Activated CD8-positive, alpha-beta memory T cell treated with anti-CD3 and anti-CD28 coated beads, Interleukin-2, amount 50 U/mL, for 4 hours (primary cell): ENCODE measurements at places on chromosomes 12 and 14.
A peak's percentile ranks its signal among the peaks of the same experiment; 100 is the strongest.

DNA sequence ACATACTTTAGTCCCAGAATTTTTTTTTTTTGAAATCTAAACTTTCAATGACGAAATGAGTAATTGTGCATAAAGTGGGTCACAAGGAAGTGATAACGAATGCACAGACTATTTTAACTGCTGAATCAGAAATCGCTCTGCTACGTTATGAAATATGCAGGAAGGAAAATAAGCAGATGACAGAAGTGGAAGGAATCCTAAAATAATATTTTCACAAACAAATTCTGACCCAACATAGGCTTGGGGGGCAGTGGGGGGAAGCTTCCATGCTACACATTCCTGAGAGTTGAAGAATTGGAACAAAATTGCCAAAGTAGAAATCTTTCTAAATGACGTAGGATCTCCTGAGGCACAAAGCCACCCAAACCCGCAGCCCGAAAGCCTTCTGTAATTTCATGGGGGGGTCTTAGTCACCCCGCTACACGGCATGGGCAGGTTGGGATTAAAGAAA is 89.6 kb downstream of the ARF6 start:
- DNase-seq, result no peak

DNA sequence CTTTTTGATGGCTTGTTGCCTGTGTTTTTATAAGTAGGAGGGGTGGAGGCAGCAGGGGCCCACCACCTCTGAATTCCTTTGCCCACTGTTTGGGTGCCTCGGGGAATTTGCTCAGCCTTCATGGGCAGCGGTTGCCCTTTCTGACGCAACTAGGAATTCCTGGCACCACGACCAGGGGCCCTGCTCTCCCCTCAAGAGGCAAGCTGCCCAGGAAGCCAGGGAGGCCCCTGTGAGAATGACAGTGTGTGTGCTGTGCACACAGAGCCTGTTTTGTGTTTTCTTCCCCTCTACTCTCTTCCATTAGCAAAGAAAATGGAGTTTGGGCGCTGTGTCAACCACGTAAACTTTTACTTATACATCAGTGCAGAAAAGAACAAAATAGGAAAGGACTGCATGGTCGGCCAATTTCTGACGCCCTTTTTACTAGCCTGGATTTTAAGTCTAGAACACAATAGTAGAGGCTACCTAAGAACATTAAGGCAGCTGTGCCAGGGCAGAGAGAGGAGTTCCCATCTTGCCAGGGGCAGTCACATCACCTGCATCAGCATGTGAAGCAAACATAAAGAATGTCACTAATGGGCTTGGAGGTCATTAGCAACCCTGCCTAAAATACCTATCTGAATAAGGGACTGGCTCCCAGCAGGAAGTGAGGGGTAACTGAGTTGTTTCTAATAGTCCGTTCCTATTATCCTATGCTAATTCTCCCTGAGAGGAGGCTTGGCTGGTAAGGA is 17.9 kb upstream of the PTGR2 start:
- no peak for DNase-seq

GRCh38 chr12:6979453-6979852 is 8.7 kb downstream of the EMG1 start:
- DNase-seq, result no peak

DNA sequence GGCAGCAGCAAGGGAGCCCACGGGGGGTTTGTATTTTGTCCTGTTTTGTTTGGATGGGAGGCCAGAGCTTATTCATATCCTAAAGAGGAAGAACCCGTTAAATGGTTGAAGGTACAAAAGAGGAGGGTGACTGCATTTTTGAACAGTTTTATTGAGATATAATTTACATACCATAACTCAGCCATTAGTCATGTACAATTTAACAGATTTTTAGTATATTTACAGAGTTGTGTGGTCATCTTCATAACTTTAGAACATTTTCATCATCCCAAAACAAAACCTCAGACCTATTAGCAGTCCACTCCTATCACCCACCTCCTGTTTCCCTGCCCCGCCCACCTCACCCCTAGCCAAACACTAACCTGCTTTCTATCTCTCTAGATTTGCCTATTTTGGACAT is 12.6 kb downstream of the NRDE2 start:
- no peak for DNase-seq

GRCh38 chr12:47397664-47398281 is 308.1 kb downstream of the RPAP3 start:
- peak; percentile 30 for DNase-seq

DNA sequence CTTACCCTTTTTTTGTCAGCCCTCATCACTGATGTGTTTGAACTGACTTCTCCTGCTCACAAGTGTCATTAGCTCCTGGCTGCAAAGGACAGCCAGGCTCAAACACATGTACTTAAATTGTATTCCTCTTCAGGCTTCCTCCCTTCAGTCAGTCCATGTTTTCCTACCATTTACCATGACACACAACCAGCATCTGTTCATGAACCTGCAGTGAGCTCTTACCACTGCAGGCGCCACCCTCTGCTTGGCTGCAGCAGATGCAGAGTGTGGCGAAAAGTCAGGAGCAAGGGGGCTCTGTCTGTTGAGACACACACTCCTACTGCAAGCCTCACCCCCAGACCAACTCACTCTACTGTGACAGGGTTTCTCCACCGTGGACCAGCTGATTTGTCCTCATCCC is 70.2 kb downstream of the TSPAN11 start:
- no peak for DNase-seq

- DNase-seq, result no peak
Measured at GRCh38 chr14:68949601-68949965, 29.5 kb downstream of the ACTN1 start.

- DNase-seq, result no peak
Measured at GRCh38 chr12:74963867-74964331, 245.7 kb downstream of the KCNC2 start.

DNA sequence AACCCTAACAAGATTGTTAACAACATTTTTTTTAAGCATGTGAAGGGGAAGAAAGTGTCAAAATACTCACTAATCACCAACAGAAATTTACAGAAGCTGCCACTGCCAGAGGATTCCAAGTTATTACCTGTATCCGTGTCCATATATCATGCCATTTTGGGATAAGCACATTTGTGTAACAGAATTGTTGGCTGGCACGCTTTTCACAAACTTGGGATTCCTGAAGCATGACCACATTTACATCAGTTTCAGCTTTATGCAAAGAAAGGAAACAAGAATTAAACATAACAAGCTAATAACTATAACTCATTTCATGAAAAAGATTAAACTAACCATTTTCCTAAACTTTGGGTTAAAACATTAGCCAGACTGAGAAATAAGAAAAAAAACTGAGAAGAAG is 5.9 kb downstream of the NEMP1 start:
- DNase-seq, result no peak

DNA sequence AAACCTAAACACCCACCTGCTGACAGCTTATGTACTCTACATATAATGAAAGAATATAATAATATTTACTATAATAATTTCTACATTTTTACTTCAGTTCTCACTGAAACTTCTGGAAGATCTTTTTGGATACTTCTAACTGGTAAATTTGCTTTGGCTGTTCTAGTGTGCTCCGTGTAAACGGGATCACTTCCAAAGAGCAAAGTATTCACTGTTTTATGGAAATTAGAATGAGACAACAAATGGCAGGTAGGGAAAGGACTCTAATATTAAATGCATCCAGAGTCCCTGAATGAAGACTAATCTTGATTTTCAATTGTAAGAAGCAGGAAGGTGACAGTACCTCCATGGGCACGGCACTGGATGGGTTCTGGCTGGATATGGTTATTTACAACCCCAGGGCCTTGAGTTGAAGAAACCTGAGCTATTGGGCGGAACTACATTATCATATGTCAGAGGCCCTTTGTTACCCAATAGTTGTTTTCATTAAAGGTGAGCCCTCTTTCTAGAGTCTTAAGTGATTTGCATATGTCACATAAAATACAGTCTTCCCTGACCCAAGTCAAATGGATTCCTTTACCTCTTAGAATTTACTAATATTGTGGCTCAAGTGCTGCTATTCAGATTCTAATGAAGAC is 10.7 kb downstream of the ERP29 start:
- DNase-seq, result no peak

DNA sequence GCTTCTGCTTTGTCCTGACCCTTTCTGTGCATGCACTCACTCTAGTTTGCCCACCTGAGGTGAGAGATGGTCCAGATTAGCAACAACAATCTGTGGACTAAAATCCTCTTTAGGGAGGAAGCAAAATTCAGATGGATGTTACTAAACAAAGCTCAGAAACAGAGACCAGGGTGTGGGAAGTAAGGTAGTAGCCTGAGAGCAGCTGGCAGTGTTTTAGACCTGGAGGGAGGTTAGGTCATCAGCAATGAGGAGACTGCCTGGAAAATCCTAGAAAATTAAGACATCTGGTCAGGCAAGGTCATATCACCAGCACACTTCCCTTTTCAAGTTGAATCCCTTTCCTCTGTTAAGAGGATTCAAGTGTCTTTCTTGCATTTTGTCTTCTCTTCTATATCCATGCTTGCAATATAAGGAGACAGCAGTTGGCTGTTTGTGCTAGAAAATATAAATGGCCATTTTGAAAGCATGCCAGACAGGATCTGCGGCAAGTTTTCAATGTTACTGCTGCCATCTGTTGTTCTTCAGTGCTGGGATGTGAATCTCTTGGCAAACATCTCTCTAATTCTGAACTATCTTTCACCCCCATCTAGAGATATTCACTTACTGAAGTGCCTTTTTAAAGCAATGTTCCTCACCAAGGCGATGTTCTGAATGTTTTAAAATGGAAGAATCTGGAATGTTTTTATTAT is 266.4 kb downstream of the NAV3 start:
- no peak for DNase-seq

DNA sequence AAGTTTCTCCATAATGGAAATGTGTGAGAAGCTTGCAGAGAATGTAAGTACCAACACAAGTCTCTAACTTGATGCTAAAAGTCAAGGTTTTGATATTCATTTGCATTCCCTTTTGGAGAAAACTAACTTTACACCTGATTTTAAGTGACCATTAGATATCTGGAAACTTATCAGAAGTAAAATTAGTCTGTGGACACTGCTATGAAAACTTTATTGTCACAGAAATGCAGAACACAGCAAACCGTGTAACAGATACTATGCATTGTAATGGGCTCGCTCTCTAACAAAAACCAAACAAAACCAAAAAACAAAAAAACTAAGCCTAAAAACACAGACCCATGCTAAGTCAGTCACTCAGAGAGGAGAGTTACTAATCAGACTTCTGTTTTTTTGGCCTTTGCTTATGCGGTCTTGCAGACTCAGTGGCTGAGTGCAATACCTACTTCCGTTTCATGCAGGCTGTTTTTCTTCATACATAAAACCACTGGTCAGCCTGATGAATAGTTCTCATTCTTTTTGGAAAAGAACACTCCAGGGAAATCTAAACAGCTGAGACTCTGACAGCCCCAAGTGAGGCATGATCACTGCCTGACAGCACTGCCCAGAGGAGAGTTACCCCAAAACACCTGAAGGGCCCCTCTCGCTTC is 35.7 kb downstream of the NRDE2 start:
- DNase-seq, result no peak

GRCh38 chr14:73269729-73270531 is 32.6 kb downstream of the PAPLN start:
- DNase-seq, result no peak

DNA sequence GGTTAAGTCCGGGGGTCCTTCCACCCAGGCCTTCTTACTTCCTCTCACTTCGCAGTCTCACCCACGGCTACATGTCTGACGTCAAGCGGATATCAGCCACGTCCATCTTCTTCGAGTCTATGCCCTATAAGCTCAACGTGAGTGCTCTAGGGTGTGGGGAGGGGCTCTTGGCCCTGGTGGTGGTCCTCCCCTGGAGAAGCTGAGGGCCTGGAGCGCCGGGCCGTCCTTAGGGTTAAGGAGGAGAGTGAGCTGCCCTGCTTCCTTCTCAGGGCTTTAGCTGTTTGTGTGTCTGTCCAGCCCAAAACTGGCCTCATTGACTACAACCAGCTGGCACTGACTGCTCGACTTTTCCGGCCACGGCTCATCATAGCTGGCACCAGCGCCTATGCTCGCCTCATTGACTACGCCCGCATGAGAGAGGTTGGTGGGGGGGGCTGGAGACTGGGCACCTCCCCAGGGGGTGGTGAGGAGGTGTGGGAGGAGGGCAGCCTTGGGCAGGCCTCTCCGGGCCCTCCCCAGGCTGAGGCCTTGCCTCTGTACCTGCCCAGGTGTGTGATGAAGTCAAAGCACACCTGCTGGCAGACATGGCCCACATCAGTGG is 2.7 kb downstream of the SHMT2 start:
- no peak for DNase-seq

DNA sequence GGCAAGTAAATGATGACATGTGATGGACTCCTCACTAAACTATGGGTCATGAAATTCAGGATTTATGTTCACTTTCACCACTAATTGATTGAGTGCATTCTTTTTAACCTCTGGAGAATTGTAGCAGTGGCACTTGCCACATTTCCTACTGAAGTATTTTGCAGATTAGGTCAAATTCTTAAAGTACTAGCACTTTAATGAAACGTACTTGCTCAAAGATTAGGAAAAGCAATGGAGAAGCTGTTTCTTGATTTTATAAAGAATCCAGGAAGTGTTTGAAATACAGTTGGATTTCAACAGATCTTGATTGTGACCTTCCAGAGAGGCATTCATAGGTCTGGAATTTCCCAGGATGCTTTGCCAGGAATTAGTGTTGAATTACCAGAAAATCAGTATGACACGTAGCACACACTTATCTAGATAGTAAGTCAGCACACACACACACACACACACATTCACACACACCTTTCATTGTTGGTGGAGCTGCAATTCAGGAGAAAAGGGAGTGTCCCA is 162.6 kb downstream of the MYRFL start:
- DNase-seq, result no peak

GRCh38 chr12:45898094-45898493 is 92.3 kb downstream of the SCAF11 start:
- DNase-seq, result no peak

DNA sequence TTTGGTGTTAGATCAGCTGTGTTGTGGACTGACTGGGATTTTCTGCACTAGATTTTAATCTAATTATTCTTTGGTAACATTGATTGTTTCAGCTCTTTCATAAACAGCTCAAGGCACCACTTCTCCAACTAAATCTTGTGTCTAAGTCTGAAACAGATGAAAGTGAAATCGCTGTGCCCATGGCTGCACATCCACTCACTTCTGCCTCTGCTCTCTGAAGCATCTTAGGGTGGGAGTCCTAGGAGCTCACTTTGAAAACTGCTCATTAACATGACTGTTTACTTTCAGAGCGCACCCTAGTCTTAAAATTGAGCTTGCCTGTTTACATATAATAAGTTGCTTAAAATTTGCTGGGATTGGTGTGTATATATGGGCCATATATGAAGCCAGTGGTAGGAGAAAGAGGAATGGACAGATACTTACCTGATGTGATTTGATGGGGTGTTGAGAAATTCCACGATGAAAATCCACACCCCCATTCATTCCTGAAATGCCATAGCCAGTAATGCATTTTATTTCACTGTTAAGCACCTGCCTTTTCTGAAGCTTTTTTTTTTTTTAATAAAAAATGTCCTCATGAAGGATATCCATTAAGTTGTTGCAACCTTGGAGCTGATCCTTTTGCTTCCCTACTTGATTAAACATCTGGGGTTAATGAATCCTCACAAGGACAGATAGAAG is 52.8 kb downstream of the PPFIBP1 start:
- no peak for DNase-seq

DNA sequence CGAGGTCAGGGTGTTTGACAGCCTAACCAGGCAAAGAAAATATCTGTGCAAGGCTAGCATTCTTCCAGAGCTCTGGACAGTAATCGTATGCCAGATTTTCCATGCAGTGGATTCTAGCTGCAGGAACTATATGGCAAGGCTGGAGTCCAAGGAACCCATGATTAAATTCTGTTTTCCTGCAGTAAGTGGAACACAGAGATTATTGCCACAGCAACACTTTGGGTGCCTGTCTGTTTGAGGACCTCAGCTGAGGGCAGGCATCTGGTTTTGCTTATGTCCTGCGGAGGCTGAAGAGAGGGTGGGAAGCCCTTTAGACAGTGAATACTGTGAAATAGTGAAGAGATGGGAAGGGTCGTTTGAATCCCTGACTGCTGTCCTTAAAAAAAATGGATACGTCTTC is 104.4 kb downstream of the DAD1 start:
- DNase-seq, result no peak
